ENCODE measurements at places on chromosomes 16 and 17.

DNA sequence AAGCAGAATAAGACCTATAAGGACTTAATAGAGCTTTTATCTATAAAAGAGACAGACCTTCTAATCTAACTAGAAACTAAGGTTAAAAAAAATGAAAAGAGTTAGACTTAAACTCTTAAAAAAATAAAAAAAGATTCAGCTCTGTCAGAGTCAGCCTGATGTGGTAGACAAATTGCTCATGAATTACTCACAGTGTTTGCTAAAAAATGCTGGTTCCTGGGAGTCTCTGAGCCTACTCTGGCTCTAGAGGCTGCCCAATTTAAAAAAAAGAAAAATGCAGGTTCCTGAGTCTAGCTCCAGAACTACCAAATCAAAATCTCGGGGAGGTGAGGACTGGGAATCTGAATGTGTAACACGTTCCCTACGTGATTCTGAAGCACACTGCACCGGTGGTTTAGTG is 18.1 kb downstream of the SOST start:
- no peak for DNase-seq

GRCh38 chr16:734208-734980 is 6.4 kb downstream of the CIAO3 start:
- no peak for DNase-seq

DNA sequence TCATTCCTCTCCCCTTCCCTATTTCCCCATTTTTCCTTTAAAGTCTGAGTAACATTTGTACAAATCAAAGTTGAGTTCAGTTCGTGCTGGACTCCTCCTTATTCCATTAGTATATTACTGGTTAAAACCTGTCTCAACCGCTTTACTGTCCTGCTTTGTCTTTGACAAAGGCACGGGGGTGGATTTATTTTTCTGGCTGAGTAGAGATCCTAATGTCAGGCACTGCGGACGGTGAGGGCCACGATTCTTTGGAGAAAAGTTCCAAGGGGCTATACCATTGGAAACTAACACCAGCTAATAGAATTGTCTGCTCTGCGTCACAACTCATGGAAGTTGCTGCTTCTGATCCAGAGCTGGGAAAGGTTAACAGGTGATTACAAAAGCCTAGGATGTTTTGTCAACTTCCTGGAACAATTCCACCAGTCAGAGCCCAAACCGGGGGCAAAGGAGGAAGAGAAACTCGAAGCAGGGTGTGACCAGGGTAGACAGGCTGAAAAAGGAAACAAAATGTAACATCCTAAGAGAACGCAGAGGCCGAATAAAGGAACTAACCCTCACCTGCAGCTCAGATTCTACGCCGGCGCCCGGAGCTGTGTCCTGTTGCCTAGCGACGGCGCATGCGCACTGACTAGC is 12.4 kb downstream of the TAT start:
- no peak for DNase-seq

- DNase-seq, result peak; percentile 17
These were observed 35.7 kb downstream of the CACNA1H start for GRCh38 chr16:1188432-1189189.

GRCh38 chr16:75238132-75238852 is 13.1 kb downstream of the BCAR1 start:
- DNase-seq, result no peak

DNA sequence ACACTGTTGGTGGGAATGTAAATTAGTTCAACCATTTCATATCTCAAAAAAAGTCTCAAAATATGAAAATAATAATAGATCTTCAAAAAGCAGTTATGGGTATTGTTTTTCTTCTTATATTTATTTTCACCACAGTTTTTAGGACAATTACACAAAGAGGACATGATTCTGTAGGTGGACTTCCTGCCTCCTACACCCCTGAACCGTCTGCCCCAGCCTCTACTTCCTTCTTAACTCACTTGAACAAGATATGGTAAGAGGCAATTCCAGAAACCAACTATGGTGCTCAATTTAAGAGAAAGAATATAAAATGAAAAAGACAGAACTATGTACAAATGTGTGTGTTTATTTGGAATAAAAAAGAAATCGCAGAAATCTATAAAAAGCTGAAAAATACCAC is 74.1 kb upstream of the MON1B start:
- DNase-seq, result no peak

- DNase-seq, result no peak
These were observed 10.9 kb upstream of the KRTAP17-1 start for GRCh38 chr17:41326173-41327145.

GRCh38 chr16:57747496-57747895 is 11.9 kb downstream of the KATNB1 start:
- DNase-seq, result no peak

DNA sequence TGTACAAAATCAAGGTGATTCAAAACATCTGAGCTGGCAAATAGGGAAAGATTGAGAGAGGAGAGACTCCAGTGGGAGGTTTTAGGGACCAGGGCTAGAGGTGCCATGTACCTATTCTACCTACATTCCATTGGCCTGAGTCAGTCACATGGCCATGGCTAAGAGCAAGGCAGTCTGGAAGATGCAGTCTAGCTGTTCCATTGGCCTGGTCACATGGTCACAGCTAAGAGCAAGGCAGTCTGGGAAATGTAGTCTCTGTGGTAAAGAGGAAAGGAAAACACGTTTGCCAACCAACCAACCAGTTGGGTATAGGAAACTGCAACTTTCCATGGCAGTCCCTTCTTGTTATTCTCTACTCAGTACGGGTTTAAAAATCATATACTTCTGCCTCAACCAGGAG is 369.1 kb downstream of the XYLT1 start:
- DNase-seq, result no peak

- DNase-seq, result no peak
These were observed 221.6 kb upstream of the DYNLRB2 start for GRCh38 chr16:80319181-80319580.

DNA sequence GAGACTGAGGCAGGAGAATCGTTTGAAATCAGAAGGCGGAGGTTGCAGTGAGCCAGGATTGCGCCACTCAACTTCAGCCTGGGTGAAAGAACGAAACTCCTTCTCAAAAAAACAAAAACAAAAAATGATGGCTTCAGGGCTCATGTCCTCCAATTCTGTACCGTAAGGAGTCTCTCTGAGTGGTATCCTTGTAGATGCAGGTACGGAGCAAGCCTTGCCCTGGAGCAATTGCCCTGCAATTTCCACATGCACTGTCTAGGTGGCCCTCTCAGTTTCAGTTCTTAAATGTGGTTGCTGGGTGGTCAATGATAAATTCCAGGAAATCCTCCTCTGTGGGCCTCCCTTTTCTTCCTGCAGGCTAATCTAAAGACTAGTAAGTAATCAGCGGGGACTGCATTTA is 10.6 kb downstream of the TMEM238L start:
- DNase-seq, result no peak

DNA sequence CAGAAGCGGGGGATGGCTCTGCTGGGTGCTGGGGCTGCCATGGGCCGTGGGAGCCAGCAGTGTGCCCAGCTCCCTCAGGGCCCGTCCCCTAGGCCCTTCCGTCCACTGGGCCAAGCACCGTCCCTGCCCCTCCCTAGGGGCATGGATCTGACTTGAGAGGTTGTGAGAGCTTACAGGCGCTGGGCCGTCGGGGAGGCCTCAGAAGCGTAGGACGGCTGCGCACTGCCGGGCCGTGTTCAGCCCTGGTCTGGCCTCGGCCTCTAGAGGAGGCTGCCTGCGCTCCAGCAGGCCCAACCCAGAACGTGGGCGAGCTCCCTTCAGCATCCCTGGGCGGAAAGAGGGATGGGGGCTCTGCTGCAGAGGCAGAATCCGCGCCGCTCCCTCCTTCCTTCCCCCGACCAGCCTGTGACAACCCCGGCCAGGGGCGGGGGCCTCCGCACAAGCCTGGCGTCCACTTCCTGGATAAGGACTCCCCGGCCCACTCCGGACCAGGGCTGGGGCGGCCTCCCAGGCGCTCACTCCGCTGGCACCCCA is 685 bp upstream of the MPG start:
- DNase-seq, result no peak

DNA sequence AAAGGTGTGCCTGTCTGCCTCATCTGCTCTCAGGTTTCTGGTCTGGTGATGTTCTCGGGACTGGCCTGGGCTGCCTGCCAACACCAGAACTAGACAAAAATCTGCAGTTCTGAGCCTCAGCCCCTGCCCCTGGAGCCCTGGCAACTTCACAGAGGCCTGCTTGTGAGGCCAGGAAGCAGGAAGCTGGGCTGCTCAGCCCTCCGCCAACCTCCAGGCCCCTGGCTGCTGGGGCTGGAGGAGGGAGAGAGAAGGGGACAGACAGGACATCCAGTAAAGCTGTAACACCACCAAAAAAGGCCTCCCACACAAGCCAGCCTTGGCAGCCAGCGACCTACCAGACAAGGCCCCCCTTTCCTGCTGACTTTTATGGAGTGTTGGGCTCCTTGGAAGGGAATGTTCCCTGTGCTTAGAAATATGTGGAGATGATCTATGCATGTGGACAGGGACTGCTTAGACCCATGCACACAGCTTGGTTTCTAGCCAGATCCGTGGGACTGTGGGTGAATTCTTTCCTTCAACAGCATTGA is 157.6 kb downstream of the XYLT1 start:
- DNase-seq, result no peak

DNA sequence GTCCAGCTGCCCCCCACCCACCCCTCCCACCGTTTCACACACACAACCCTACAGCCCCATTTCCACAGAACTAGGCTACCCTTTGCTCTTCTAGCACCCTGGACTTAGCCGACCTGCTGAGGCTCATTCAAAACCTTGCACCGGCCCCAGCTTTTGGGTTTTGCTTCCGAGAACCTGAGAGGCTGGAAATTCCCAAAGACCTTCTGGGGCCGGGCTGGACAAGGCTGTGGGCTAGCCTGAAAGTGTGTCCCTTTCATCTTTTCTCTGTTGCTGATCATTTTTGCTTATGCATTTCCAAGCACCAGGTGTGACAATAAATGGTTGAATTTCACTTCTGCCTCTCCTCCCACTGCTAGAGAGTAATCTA is 139.0 kb downstream of the DNAH9 start:
- no peak for DNase-seq

DNA sequence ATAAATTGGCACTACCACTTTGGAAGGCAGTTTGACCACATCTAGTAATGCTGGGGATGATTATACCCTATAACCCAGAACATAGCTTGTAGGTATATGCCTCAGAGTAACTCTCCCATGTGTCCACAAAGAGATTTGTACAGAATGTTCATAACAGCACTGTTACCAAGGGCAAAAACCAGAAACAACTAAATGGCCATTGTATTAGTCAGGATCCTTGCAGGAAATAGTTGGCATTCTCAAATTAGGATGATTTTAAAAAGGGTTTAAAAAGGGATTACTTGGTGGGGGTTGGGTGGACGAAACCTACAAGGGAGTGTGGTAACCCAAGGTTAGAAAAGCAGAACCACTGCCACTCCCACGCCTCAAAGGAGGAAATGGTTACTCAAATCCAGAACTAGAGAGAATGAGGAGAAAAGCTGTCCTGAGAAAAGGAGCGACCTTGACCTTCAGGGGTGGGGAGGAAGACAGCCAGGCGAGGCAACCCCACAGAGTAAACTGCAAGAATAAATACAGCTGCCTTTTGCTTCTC is 2.1 kb downstream of the CPPED1 start:
- peak; percentile 26 for DNase-seq

GRCh38 chr16:72783716-72784318 is 264.1 kb downstream of the ZFHX3 start:
- no peak for DNase-seq
